ENCODE measurements at places on chromosomes 11 and 22.

GRCh38 chr11:123062892-123063825 lies 1.2 kb upstream of the HSPA8 start:
- DNase-seq = peak; percentile 29

DNA sequence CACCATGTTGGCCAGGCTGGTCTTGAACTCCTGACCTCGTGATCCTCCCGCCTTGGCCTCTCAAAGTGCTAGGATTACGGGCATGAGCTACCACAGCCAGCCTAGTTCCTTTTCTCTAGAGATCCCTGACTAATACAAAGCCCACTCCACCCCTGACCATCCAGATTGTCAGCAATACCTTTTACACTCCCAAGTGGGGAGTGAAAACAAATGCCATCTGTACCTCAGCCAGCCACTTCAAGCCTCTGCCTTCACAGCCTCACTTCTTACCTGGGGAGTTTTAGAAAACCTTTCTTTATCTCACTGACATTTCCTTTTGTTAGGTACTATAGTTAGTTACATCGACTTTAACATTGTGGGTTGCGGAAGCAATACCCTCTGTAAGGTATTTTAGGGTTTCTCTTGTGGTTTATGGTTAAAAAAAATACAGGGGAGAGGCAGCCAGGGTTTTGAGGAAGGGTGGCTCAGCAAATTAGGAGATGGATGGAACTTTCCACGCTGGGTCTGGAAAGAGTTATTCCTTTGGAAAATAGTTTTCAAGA lies 8.9 kb downstream of the TOM1 start:
- DNase-seq = no peak

DNA sequence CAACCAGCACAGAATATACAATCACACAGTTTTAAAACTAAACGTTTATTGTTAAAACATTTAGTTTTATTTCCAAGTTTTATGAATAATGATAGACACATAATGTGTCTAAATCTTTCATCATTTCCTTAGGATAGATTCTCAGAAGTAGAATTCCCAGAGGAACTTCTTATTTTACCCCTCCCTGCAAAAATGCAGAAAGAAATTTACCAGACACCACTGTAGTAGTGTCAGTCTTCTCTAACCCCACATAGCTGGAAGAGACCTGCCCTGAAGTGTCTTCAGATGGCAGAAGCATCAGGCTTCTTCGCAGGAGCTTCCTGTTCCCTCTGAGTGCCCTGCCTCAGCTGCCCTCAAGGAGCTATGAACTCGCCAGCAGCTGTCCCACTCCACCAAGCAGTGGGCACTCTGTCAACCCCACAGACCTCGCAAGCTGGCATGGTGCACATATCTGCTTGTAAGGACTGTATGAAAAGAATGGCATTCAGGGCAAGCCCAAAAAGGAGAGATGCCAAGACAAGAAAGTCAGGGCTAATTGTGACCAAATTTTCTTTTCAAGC lies 28.5 kb upstream of the PAK1 start:
- DNase-seq = no peak

DNA sequence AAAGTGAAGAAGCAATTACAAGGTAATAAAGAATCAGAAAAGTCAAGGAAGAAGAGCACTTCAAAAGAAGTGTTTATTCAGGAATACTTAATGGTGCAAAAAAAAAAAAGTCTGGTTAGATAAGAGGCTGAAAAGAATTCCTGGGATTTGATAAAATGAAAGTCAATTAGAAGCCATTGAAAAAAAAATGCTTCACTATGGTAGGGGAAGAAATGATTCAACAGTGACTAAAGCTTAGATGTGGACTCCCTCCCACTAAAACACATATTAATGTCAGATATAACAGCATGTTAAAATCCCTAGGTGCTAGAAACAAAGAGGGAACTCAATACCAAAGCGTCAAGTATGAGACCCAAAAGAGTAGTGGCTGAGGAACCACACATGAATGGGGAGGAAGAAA lies 335.3 kb upstream of the PITPNB start:
- no peak for DNase-seq

DNA sequence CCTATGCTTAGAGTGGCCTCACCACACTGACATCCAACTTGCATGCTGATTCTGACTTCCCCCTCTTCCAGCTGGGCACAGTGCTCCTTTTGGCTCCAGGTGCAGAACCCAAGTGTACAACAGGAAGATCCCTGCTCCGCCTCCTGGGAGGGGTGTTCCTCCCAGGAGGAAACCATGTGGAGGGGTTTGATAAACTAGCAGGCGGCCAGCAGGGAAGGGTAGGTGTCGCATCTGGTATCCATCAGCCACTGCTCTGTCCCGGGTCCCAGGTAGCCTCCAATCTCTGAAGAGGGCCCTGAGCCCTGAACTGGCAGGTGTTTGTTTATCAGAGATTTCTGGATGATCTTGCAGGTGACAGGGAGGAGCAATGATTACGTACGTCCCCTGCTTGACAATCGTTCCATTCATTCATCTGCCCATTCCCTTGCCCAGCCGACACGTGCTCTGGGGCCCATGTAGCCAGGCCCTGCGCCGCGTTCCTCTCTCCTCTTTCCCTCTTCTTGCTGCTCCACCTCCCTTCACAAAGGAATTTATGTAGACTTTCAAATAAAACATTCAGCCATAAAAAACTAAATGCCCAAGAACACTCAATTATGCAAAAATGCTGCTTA lies 41.2 kb upstream of the MICAL2 start:
- no peak for DNase-seq

Measured in mucosa of gallbladder (tissue), 1 donor.